ENCODE measurements at places on chromosomes 7 and 10. TPM values are rescaled to one million over a fixed set of nuclear protein-coding genes. Genes with fewer than 3 reads are reported as not detected.

NXPH1 gene
- 0.09 TPM for total RNA-seq

SRRM3 gene
- 0.14 TPM for total RNA-seq

ARHGEF35 gene
- total RNA-seq: 10.8 TPM

FFAR4 gene
- total RNA-seq: 4.7 TPM

PPP1R9A gene
- 59.1 TPM for total RNA-seq

RABGEF1 gene
- 27.3 TPM for total RNA-seq

ADAM12 gene
- total RNA-seq: 5.8 TPM

ERVW-1 gene
- 0.25 TPM for total RNA-seq

OR2A5 gene
- not detected for total RNA-seq

BLNK gene
- 7.8 TPM for total RNA-seq

EPHA1 gene
- 13.3 TPM for total RNA-seq

XPNPEP1 gene
- 52.4 TPM for total RNA-seq
